ENCODE measurements at places on chromosomes 11 and 22. TPM values are rescaled to one million over a fixed set of nuclear protein-coding genes. Genes with fewer than 3 reads are reported as not detected.
A peak's percentile ranks its signal among the peaks of the same experiment; 100 is the strongest.

The HBB gene
- 273 TPM for total RNA-seq

The SCGB1C1 gene
- not detected for total RNA-seq

- no peaks in the 10 kb centered on the region for H3K27me3 ChIP-seq
- H3K36me3 ChIP-seq = no peaks in the 10 kb centered on the region
- H3K4me1 ChIP-seq = peaks cover 85% of the 10 kb centered on the region
Measured at GRCh38 chr11:33721426-33721825, 14.8 kb downstream of the CD59 start.

GRCh38 chr22:33492210-33492651 is 428.0 kb downstream of the LARGE1 start:
- DNase-seq = no peak
- H3K27me3 ChIP-seq = no peaks in the 10 kb centered on the region
- peaks cover 6% of the 10 kb centered on the region for H3K4me1 ChIP-seq
- no peaks in the 10 kb centered on the region for H3K36me3 ChIP-seq
- H3K4me3 ChIP-seq = no peak overlapping the region

- H3K27ac ChIP-seq = no peak overlapping the region
- H3K27me3 ChIP-seq = peaks cover 4% of the 10 kb centered on the region
- H3K4me3 ChIP-seq = no peak overlapping the region
- H3K36me3 ChIP-seq = no peaks in the 10 kb centered on the region
Measured at GRCh38 chr11:60711276-60711675, 11.9 kb downstream of the MS4A8 start.

The TTC36 gene
- not detected for total RNA-seq

- no peak for DNase-seq
- no peaks in the 10 kb centered on the region for H3K27me3 ChIP-seq
- no peak overlapping the region for H3K27ac ChIP-seq
- no peaks in the 10 kb centered on the region for H3K36me3 ChIP-seq
- no peaks in the 10 kb centered on the region for H3K4me1 ChIP-seq
Measured at GRCh38 chr11:112665291-112665690, 295.9 kb upstream of the NCAM1 start.

- no peaks in the 10 kb centered on the region for H3K27me3 ChIP-seq
- peaks cover 56% of the 10 kb centered on the region for H3K4me1 ChIP-seq
- H3K27ac ChIP-seq = peak overlapping the region; percentile 81
- no peaks in the 10 kb centered on the region for H3K36me3 ChIP-seq
- H3K4me3 ChIP-seq = peak overlapping the region; percentile 10
Measured at GRCh38 chr11:326842-327580, 6.4 kb upstream of the IFITM3 start.

The TCP11L1 gene
- 15.6 TPM for total RNA-seq

DNA sequence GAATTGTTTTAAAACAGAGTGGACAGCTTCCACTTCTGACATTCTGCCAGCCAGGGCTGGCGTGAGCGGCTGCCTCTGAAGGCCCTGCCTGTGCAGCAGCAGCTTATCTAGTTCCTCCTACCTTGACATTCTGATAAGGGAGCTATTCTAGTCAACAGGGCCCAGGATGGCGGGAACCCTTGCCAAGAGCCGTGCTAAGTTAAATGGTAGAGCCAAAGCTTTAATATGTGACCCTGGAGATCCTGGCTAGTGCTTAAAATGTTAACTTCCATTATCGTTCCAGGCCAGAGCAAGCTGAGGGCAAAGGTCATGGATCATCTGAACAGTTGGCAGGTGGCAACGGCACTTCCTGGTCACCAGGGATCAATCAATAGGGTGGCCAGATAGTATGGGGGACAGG is 3.5 kb downstream of the KCNJ5 start:
- peak; percentile 74 for DNase-seq
- H3K27ac ChIP-seq = no peak overlapping the region
- H3K36me3 ChIP-seq = no peaks in the 10 kb centered on the region
- no peak overlapping the region for H3K4me3 ChIP-seq
- peaks cover 7% of the 10 kb centered on the region for H3K4me1 ChIP-seq
